ENCODE measurements at places on chromosomes 7 and 10.

- DNase-seq = no peak
Observed at GRCh38 chr10:14558025-14558424, 216.7 kb downstream of the FAM107B start.

DNA sequence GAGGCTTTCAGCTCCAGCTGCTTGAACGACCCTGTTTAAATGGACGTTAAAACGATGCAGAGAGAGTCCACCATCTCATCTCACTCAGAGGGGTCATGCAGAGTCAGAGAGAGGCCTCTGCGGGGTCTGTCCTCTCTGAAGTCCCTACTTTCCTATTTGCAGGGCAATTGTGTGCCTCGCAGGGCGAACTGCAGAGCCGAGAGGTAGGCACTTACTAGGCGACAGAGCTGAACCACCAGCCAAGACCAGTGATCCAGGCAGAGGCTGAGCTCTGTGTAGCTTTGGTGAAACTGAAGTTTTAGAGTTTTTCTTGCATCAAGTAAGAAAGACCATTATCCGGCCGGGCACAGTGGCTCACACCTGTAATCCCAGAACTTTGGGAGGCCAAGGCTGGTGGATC lies 64.1 kb upstream of the CUX1 start:
- DNase-seq = no peak

DNA sequence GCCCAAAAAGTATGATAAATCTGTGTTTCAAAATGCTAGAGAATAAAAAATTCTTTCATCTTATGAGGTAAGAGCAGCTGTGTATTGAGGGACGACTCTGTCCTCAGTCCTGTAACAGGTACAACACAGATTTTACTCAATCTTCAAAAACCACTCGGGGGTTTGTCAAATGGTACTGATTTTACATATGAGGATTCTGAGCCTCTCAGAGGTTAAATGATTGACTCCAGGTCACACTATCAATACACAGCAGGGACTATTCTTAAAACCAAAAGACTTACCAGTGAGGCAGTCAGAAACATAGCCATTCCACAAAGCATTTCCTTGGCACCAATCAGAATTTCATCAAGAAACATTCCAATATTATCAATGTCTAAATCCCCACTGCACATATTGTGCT lies 95.5 kb downstream of the SGMS1 start:
- DNase-seq = no peak

DNA sequence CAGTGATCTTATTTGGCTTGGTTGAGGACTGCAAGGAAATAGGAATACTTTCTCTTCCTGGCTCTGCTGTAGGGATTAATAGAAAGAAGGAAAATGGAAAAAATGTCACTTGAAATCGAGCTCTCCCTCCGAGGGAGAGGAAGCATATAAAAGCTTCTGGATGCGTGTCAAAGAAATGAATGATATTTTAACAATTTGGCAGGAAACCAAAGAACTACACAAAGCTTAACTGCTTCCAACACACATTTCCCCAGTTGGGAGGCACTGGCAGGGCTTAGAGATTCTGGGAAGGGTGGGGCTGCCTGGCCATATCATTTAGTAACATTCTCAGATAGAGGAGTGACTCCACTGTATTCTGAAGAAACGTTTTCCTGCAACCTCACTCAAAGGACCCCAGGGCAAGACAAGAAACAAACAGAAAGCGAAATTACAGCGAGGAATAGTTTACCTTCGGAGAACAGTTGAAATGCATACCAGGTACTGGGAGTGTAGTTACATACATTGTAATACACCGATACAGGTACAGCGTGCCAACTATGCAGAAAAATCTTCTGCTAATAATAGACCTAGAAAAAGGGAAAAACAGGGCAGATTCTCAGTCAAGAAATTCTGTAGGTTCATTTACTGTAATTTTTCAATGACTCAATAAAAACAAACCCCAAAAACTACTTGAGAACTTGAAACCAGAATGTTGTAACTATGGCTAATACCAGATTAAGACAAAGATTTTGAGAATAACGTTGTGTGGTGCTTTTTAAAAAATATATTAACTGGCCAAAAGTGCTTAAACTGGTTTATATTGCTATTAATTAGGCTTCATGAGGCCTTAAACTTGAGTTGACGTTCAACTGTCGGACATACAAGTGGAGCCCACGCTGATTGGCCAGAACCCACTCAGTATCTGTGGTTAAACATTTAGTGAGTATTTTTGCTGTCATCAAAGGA lies 75.7 kb upstream of the ASAH2 start:
- no peak for DNase-seq

GRCh38 chr7:134995239-134996096 lies 9.2 kb downstream of the AGBL3 start:
- DNase-seq = no peak
